ENCODE measurements at places on chromosomes 3 and 15. TPM values are rescaled to one million over a fixed set of nuclear protein-coding genes. Genes with fewer than 3 reads are reported as not detected.

Gene TRH
- total RNA-seq, result not detected

Gene ARIH1
- total RNA-seq, result 98.7 TPM

Gene CRYBG3
- 18.3 TPM for total RNA-seq

Gene TUSC7
- total RNA-seq, result not detected

Gene SV2B
- 0.28 TPM for total RNA-seq

Measured in esophagus mucosa (tissue), 1 donor.